ENCODE measurements at places on chromosomes 2 and 18.

GRCh38 chr2:120797421-120798221 lies 62.0 kb downstream of the GLI2 start:
- no peak for DNase-seq

- DNase-seq: peak; percentile 39
These were observed 35.0 kb upstream of the PSMD14 start for GRCh38 chr2:161273038-161273760.

- DNase-seq: peak; percentile 51
These were observed 133.9 kb downstream of the MAP4K4 start for GRCh38 chr2:101831351-101831865.

GRCh38 chr2:101121174-101121573 lies 30.0 kb downstream of the TBC1D8 start:
- DNase-seq: no peak

GRCh38 chr18:12408247-12408869 lies 629 bp downstream of the PRELID3A start:
- DNase-seq: no peak

GRCh38 chr2:97722227-97722626 lies 8.9 kb downstream of the ZAP70 start:
- DNase-seq: no peak

DNA sequence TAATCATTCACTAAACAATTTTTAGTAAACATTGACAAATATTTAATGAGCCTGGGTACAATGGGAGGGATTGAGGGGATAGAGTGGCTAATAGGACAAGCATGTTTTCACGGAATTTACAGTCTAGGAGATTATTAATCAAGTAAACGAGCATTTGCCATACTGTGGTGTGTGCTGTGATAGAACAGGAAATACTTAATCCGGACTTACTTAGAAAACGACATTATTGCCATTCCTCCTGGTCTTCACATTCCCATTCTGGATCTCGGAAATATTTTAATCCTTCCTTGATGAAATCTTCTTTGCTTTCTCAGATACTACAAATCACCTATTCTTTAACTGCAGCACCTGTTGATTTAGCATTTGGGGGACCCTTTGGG lies 905 bp downstream of the TTLL4 start:
- no peak for DNase-seq

DNA sequence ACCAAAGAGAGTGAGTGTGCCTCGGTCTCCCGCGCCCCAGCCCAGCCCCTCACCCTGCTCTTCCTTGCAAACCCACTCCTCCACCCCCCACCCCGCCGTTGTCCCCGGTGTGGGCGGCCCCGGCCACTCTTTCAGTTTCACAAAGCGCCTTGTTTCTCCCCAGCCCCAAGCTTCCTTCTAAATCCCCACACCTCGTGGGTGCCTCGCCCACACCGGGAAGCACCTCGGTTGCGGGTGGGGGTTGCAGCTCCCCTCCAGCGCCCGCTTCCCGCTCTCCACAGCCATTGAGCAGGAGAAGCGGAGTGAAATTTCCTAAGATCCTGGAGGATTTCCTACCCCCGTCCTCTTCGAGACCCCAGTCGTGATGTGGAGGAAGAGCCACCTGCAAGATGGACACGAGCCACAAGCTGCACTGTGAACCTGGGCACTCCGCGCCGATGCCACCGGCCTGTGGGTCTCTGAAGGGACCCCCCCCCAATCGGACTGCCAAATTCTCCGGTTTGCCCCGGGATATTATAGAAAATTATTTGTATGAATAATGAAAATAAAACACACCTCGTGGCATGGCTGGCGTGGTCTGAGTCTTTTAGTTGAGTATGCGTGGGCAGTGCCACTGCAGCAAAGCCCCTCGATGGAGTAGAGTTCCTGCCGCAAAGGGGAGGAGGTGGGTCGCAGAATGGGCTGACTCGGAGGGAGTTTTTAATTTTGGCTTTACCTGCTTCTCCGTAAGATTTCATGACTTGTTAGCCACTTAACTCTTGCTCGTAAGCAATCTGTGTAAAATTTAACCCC lies 848 bp downstream of the TMSB10 start:
- DNase-seq: no peak

GRCh38 chr2:151767536-151767935 lies 33.3 kb upstream of the NEB start:
- DNase-seq: no peak

DNA sequence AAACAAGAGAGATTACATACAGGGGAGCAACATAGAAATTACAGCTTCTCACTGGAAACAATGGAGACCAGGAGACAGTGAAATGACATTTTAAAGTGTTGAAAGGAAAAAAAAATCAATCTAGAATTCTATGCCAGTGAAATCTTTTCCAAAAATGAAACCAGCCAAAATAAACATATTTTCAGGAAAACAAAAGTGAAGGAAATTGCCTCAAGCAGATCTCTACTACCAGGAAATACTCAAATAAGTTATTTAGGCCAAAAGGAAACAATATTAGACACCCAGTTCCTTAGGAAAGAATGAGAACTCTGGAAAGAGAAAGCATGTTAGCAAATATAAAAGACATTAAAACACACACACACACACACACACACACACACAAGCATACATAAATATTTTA lies 339.9 kb upstream of the NCKAP5 start:
- no peak for DNase-seq

DNA sequence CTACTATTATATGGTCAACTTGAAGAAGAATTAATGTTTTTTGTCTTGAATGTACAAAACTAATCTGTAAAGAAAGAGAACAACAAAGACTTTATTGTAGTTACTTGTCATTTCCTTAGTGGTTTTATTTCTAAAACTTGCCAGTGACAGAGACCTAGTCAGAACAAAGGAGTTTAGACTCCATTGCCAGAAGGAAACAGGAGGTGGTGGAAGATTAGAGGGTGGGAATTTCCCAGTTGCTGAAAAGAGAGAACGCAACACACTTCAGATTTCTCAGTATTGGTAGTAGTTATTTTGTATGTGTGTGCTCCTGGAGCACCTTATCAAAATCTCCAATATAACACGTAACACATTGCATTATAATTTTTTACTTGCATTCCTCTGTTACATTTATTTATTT lies 81.4 kb downstream of the CDCA7 start:
- no peak for DNase-seq

GRCh38 chr2:235931676-235932075 lies 236.5 kb downstream of the GBX2 start:
- DNase-seq: no peak

- DNase-seq: no peak
These were observed 78.0 kb upstream of the WIPF1 start for GRCh38 chr2:174675615-174676014.

DNA sequence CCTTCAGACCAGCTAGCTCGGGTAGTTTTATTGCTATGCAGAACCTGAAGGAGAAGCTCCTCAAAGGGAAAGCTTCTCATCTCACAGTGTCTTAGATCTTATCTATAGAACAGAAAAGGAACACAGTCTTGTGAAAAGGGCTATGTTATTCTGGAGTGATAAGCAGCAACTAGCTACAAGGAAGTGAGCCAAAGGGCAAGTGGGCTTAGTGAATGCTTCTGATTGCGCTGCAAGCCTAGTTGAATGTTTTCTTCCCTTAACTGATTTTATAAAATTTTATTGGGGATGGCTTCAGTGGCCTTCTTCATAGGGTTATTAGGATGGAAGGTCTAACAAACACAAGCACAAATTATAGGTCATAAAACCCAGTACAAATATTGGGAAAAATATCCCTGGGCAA lies 400.1 kb downstream of the PARD3B start:
- DNase-seq: no peak

- no peak for DNase-seq
These were observed 69.1 kb downstream of the ANKRD62 start for GRCh38 chr18:12162786-12163185.

- DNase-seq: no peak
These were observed 31.8 kb downstream of the ARHGAP25 start for GRCh38 chr2:68766376-68766845.

DNA sequence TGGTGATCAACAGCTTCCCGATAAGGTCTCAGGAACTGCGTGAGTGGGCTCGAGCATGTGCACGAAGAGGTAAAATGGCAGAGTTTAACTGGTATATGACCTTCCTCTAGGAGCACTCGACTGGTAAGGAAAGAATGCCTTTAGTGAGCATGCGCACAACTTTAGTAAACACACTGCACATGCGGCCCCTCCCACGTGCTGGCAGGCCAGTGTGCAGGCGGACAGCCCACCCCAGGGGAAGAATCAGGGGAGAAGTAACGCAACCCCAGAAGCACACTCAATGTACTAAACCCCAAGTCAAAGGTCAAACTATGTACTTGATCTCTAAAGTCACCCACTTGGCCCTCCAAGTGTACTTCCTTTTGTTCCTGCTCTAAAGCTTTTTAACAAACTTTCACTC lies 28.7 kb upstream of the SLC25A52 start:
- DNase-seq: no peak

GRCh38 chr2:46487667-46488335 lies 8.4 kb downstream of the TMEM247 start:
- peak; percentile 47 for DNase-seq

DNA sequence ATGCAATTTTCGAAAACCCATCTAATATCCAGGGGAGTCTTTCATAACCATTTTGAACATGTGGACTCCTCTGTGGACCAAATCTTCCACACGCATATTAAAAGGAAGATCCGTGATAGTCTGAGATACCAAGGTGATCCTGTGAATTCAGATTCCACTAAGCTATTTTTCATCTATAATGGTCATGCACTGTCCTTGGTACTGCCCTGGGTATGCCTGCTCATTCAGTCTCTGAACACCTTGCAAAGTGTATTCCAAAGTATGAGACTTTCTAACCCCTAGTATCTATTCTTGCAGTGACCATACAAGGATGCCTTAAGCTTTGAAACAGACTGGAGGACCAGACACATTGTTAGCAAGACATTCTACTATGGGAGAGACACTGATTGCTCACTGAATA lies 217.6 kb upstream of the CCDC150 start:
- no peak for DNase-seq

GRCh38 chr2:143499061-143499460 lies 369.8 kb downstream of the ARHGAP15 start:
- no peak for DNase-seq

- DNase-seq: no peak
These were observed 5.6 kb downstream of the FOSL2 start for GRCh38 chr2:28398101-28398834.

GRCh38 chr2:11160256-11160655 lies 5.0 kb downstream of the SLC66A3 start:
- DNase-seq: no peak

- DNase-seq: no peak
These were observed 25.8 kb upstream of the DLX2 start for GRCh38 chr2:172128484-172128883.

GRCh38 chr18:6778459-6779247 lies 49.1 kb downstream of the ARHGAP28 start:
- DNase-seq: no peak

Measured in Panc1 (cell line).